ENCODE measurements at places on chromosomes 6 and 20.

DNA sequence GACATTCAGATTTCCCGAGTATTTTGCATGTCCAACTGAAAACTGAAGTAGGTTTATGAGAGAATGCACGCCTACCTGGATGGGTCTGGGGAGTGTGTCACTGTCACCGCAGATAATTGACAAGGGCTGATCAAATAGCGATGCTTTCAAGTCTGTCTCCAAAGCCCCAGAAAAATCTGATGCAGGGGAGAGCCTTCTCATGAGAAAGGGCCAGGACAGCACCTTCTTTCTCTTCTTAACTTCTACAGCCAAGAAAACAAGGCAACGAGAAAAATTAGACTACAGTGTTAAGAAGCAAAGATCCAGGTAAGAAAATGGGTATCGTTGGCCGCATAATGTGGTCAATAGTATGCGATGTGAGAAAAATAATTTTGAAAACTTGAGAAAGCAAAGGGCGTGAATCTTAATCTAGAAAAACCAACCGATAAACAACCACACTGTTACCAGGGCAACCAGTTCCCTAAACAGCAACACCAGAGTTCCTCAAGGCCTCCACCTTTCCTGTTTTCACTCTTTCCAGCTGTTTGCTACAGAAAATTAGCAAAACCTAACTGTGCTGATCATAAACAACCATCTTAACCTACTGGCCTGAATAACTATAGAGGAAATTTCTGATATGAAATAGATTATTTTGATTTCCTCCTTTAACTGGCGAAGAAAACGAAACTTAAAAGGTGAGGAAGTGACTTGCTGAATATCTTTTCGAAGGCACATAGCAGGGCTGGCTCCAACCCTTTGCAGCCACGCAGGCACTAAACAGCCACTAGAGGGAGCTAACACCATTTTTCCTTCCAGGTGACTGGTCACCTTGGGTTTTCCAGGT lies 2.6 kb downstream of the TAGAP start:
- peak; percentile 68 for DNase-seq

DNA sequence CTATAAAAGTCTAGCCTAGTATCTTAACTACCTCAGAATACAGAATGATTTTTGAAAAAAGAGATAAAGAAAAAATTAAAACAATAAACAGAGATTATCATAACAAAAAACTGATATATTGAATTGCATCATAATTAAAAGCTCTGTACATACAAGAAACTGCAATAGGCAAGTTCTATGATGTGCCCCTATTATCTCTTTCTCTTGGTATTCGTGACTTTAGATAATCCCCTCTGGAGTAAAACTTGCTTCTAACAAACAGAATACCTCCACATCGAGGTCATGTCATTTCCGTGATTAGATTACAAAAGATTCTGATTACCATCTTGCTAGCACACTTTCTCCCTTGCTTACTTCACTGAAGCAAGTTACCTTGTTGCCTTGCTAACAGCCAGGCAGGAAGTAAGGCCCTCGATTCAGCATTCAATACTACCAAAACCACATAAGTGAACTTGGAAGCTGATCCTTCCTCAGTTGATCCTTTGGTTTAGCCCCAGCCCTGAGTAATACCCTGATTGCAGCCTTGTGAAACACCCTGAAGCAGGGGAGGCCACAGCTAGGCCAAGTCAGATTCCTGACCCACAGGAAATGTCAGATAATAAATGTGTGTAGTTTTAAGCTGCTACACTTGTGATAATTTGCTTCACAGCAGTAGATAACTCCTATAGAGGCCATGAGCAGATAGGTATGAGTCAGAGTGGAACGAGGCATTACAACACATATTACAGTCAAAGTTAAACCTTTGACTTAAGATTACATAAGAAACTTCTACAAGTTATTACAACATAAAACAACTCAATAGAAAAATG lies 53.7 kb upstream of the TMX4 start:
- DNase-seq, result no peak

GRCh38 chr6:166277892-166278578 lies 30.2 kb downstream of the PRR18 start:
- no peak for DNase-seq

- DNase-seq, result no peak
These were observed 195.2 kb downstream of the CENPW start for GRCh38 chr6:126535138-126535537.

GRCh38 chr20:37416848-37417616 lies 71.1 kb downstream of the SRC start:
- no peak for DNase-seq

DNA sequence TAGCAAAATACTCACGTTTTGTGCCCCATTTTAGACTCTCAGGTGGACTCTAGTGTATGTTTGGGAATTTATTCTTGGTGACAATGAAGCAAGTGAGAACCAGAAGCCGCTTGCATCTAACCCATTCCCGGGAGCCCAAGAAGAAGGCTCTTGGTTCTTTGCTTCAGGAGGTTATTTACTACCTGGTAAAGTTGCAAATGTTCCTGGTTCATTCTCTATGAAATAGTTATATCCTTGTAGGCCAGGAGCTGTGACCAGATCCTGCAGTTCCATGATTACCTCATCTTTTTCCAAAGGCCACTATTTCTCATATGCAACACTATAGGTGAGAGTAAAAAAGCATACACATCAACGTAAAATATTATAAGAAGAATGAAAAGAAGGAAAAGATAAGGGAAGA lies 60.9 kb upstream of the FABP7 start:
- no peak for DNase-seq

GRCh38 chr6:138248878-138249277 lies 30.6 kb upstream of the PBOV1 start:
- DNase-seq, result no peak

GRCh38 chr20:24694157-24694726 lies 224.8 kb downstream of the SYNDIG1 start:
- DNase-seq, result no peak

DNA sequence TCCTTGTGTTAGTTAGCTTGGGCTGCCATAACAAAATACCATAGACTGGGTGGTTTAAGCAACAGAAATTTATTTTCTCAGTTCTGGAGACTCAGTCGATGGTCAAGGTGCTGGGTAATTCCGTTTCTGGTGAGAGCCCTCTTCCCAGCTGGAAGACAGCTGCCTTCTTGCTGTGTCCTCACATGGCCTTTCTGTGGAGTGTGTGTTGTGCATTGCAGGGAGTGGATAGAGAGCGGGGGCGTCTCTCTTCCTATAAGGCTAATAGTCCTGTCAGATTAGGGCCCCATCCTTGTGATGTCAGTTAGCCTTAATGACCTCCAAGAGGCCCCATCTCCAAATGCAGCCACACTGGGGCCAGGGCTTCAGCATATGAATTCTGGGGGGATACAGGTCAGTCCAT lies 19.2 kb downstream of the CHMP4B start:
- DNase-seq, result no peak

GRCh38 chr20:59185809-59186208 lies 22.2 kb downstream of the ZNF831 start:
- DNase-seq, result no peak

DNA sequence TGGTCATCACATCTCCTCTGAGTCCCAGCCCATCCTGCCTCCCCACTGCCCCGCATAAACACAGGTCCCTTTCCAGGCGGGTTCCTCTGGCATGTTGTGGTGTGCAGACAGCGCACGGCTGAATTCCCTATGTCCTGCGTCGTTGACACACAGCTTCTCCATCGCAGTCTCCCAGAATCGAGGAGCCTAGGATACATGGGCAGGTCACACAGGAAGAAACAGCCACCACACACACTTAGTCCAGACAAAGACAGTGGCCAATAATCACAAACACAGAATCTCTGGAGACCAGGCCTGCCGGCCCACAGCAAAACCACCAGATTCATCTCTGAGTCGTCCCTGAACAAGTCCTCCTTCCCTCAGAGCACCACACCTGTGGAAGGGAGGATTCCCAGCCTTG lies 34.8 kb downstream of the SCML4 start:
- DNase-seq, result no peak

DNA sequence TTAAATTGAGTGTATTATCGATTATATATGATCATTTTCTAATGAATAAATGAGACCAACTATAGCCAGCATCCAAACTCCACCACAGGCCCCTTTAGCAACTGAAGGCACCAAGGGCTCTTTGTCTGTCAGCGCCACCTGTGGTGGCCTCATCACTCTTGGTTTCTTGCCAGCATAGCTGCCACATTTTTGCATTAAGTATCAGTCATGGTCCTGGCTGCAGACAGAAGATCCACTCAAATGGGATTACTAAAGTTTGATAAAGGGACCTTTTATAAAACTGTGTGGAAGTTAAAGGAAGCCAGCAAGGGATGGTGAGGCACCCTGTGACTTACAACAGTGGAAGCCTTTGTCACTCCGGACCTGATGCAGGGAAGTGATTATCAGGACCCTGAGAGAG lies 162.9 kb downstream of the C6orf118 start:
- DNase-seq, result no peak

DNA sequence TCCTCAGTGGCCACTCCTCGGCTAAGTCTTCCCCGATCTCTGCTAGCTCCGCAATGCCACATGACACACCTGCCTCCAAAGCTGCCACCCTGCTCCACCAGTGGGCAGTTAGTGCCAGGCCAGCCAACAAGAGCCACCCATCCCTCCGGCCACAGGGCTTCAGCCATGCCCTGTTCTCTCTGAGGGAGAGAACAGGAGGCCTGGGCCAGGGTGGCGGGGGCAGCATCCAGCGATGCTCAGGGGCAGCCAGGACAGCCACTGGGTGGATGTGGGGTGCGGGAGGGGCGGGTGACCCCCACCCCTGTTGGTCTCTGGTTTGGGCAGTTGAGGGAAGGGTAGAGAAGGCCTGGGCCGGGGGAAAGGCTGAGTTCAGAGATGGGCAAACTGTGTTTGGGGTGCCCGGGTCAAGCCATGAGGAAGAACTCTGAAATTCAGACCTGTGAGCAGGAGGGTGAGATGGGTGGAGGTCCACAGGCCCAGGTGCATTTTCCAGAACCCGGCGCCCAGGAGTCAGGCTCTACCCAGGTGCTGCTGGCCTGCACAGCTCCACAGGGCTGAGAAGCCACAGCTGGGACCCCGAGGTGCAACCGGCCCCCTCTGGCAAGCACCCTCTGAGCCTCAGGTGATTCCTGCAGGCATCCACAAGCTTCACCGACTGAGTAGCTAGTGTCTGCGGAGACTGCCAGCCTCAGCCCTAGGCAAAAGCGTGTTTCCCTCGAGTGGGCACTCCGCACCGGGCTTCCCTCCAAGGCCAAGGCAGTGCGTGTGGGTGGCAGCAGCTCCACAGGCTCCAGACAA lies 91.1 kb downstream of the SULF2 start:
- no peak for DNase-seq

GRCh38 chr20:59441860-59442810 lies 141.7 kb downstream of the EDN3 start:
- DNase-seq, result no peak

GRCh38 chr20:3239026-3239866 lies at the start of gene SLC4A11:
Gene SLC4A11 (minus strand): TSS chr20:3239190. CDS start chr20:3239137, 53 bp downstream.
- peak; percentile 61 for DNase-seq

DNA sequence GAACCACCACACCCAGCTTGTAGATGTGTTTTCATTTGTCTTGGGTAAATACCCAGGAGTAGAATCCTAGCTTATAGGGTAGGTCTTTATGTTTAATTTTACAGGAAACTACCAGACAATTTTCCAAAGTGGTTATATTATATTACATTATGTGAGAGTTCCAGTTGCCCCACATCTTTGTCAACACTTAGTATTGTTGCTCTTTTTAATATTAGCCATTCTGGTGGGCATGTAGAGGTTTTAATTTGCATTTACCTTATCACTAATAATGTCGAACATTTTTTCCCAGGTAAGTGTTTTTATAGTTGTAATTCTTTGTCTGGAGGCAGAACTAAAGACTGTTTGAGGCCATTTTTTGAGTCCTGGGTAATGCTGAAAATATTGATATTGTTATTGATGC lies 3.5 kb upstream of the BANF2 start:
- no peak for DNase-seq

- peak; percentile 54 for DNase-seq
These were observed 20.3 kb downstream of the TTBK1 start for GRCh38 chr6:43263314-43264178.

DNA sequence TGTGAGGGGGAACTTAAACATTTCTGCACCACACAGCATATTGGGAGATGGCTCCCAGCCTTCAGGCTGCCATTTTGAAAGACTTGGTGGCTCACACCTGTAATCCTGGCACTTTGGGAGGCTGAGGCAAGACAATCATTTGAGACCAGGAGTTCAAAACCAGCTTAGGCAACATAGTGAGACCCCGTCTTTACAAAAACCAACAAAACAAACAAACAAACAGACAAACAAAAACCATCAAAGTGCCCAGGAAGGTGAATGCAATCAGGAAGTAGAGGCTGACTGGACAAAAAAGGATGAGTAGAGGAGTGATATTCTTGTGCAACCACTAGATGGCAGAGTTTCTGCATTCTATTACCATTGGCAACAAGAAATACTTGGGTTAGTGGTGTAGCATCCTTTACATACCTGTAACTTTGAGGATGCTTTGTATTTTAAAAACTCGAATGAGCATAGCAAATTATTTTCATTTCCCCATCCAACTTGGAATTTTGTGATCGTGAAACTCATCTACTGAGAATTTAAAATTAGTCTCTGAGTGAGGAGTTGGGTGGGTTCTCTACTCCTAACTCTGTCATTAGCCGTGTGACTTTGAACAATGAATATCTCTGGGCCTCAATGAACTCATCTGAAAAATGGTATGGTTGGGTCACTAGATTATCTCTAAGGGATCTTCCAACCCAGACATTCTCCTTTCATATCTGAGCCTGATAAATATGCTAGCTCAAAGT lies 84.4 kb downstream of the CRYBG1 start:
- DNase-seq, result peak; percentile 68

- peak; percentile 49 for DNase-seq
These were observed 2.7 kb upstream of the ABHD16B start for GRCh38 chr20:63858393-63859165.

DNA sequence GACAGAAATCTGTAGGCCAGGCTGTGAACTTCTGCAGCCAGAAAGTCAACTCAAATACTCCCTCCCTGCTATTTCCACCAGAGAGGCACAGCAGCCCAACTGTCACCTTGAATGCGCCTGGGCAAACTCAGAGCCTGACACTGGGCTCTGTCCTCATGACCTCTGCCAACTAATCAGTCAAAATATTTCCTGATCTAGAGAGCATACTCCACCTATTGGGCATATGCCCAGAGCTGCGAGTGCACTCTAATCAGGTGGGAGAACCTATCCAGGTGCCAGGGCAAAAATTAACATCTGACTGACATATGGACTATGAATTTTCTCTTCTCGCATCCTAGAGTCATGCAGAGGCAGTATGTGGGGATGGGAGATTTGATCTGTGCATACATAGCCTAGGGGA lies 406.3 kb upstream of the RUNX2 start:
- DNase-seq, result no peak

GRCh38 chr6:20117474-20117873 lies 94.8 kb downstream of the MBOAT1 start:
- no peak for DNase-seq

Data from A172 (cell line).